ENCODE measurements at places on chromosomes 16 and 17. TPM values are rescaled to one million over a fixed set of nuclear protein-coding genes. Genes with fewer than 3 reads are reported as not detected.

The C16orf92 gene
- total RNA-seq = not detected

The SCGB1C2 gene
- total RNA-seq = not detected

The KRT25 gene
- total RNA-seq = not detected

The PITPNM3 gene
- 2.2 TPM for total RNA-seq

Data from kidney epithelial cell (primary cell).